COLO829 (cell line): ENCODE measurements at places on chromosomes 3 and 15.

GRCh38 chr3:88988906-88989305, 118.5 kb upstream of the EPHA3 start:
- DNase-seq, result no peak

DNA sequence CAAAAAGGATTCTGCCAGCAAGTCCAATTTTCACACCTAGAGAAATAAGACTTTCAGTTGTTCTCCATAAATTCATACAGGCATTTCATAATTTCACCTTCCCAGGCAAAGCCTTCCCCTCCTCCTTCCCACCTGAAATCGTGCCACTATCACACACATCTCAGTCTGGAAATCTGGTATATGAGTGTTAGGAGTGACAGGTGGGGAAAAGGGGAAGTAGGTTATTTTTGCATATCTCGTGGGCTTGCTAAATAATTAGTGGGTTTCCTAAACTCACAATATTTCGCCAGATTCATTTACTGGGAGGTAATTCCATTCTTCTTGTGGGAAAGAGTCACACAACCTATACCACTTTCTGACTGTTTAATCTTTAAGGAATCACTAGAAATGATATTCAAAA, 7.4 kb downstream of the ALDH1A2 start:
- DNase-seq, result no peak

DNA sequence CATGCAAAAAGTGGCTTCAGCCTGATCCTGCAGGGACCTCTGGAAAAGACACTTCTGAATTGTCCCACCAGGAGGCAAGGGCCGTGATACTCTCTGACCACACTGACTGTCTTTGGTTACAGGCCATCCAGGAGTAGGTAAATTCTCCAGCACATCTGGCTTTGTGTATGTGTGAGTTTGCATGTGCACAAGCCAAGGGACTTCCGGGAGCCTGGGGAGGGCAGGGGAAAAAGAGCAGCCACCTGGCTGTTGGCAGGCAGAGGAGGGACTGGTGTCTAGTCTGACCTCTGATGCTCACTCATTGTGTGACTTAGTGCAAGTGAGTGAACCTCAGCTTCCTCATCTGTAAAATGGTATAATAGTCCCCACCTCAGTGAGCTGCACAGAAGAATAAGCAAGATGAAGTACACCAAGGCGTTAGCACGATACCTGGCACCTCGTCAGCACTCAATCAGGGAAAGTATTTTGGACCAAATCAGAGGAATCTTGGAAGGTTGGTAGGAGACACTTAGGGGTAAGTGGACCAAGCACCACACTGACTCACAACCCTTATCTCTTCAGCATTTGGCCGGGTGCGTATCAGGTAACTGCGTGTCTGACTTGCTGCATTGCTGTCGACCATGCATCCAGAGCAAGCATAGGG, 19.1 kb downstream of the KLHL6 start:
- DNase-seq, result no peak

GRCh38 chr3:134928819-134929218, 133.8 kb downstream of the EPHB1 start:
- DNase-seq, result no peak

DNA sequence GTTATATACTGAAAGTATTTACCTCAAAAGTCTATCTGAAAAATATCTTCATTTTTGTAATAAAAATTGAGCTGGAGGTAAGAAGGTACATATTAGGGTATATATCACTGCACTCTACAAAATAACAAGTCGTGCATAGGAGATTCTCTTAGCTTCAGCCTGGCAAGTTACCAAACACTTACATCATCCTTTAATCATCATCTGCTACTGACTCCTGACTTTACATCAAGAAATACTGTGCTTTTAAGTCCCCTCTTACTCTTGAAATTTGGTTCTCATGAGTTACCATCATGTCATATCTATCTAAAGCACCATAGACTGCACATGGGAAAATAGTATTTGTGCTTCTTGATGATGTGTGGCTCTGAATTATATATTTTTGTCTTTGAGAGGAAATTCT, 50.8 kb downstream of the LYSMD4 start:
- DNase-seq, result no peak

GRCh38 chr3:67294341-67294740, 296.2 kb downstream of the KBTBD8 start:
- DNase-seq, result no peak

- DNase-seq, result no peak
Measured at GRCh38 chr3:58520403-58521335, 16.3 kb downstream of the ACOX2 start.

- DNase-seq, result peak; percentile 95
Measured at GRCh38 chr3:186241910-186242821, 119.9 kb downstream of the DGKG start.

GRCh38 chr15:41487381-41487780, 6.3 kb upstream of the ITPKA start:
- DNase-seq, result no peak

- no peak for DNase-seq
Measured at GRCh38 chr3:99872923-99873254, 55.2 kb downstream of the CMSS1 start.

- no peak for DNase-seq
Measured at GRCh38 chr15:69493406-69493805, 40.8 kb downstream of the RPLP1 start.

DNA sequence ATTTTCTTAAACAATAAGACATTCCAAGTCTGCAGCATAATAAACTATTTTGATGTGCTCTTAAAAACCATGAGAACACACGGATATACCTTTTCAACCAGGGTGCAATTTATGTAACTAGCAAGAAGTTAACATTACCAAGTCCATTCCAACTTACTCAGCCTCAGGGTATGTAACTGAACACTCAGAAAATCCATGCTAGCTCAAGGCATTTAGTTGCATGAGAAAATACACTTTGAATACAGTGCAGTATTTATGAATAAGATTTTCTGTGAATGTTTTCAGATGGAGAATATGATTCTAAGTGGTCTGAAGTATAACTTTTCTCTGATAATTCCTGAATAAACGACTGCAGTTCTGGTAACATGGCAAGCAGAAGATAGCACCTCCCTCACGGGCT, 124.3 kb downstream of the SNRK start:
- no peak for DNase-seq

- DNase-seq, result no peak
Measured at GRCh38 chr3:153673853-153674252, 447.3 kb upstream of the ARHGEF26 start.

DNA sequence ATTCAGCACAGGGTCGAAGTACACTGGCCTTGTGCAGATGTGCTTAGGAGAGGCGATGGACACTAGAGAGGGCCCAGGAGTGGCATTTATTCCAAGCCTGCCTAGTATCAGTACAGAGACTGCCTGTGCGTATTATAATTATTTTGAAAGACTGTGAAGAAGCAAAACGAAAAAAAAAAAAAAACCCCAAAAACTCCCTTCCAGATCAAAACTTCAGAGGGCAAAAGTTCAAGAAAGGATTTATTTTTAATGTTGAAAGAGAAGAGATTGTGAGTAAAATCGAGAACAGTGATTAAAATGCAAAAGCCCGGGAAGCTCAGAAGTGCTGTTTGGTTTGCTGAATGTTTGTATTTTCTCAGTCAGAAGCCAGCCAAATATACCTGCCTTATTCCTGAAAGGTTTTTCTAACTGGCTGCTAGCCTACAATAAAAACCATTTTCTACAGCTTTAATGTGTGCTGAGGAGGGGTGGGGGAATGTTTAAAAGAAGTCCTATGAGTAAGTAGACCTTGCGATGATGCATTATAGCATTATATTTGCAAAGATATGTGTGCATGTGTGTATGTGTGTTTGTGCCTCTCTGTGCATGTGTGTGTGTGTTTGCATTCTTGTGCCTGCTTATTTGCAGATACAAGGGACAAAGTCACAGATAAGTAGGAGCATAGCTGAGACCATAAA, 19.3 kb upstream of the LZTFL1 start:
- DNase-seq, result no peak

- DNase-seq, result peak; percentile 75
Measured at GRCh38 chr3:170753421-170754310, 116.3 kb downstream of the RPL22L1 start.

- DNase-seq, result no peak
Measured at GRCh38 chr3:169607949-169608348, 55.6 kb downstream of the MECOM start.

DNA sequence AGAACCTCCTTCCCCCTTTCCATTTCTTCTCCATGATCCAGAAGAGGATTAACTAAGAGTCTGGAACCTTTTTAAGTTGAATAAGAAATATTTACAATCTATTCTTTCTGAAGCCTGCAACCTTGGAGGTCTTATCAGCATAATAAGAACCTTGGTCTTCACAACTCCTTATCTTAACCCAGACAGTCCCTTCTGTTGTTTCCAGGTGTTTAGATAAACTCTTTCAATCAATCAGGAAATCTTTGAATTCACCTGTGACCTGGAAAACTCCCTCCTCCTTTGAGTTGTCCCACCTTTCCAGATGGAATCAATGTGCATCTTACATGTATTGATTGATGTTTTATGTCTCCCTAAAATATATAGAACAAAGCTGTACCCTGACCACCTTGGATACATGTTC, 3.6 kb upstream of the DHX36 start:
- no peak for DNase-seq

GRCh38 chr15:79682285-79682684, 214.5 kb downstream of the MTHFS start:
- DNase-seq, result no peak

- DNase-seq, result no peak
Measured at GRCh38 chr3:24191801-24192403, 246.8 kb downstream of the NR1D2 start.

DNA sequence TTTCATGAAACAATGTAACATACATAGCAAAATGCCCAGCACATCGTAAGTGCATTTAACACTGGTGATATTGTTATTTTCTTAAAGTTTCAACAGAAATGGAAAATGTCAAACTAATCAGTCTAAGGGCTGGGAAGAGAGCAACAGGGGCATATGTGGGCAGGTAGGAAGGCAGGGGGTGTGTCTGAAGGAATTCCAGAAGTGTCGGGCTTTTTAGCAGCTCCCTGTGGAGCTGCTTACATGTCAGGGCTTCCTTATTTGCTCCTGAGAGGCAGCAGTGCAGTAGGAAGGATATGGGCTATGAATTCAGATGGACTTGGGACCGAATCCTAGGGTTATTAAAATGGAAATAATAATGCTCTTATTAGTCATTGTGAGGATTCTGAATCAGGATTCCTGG, 311.6 kb downstream of the CLSTN2 start:
- DNase-seq, result no peak

DNA sequence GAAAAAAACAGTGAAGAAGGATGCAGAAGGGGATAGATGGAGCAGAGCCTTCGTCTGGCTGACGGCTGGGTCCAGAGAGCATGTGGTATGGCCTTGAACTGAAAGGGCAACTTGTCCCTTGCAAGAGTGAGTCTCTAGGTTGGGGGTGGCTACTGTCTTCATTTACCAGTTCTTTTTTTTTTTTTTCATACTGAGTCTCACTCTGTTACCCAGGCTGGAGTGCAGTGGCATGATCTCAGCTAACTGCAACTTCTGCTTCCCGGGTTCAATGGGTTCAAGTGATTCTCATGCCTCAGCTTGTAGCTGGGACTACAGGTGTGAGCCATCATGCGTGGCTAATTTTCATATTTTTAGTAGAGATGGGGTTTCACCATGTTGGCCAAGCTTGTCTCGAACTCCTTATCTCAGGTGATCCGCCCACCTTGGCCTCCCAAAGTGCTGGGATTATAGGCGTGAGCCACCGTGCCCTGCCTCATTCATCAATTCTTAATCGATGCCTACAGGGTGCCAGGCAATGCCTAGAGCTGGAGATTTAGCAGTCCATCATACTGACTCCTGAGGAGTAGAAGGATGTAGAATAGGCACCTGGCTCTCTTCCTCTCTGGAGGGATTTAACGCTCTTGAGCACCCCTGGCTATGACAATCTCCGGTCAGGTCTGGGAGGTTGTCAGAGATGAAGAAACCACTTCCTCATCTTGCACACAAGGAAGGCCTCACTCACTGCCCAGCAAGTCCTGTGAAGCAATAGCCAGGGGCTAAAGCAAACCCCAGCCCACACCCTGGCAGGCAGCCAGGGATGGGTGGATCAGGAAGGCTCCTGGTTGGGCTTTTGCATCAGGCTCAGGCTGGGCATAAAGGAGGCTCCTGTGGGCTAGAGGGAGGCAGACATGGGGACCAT, at the start of gene CAMP:
Gene CAMP (plus strand): TSS at position 880 of the 898 bp plus-strand sequence. CDS start 17 bp downstream, at position 897.
- peak; percentile 92 for DNase-seq

- no peak for DNase-seq
Measured at GRCh38 chr15:57903626-57904025, 161.9 kb downstream of the ALDH1A2 start.

- no peak for DNase-seq
Measured at GRCh38 chr3:42610976-42611375, 10.5 kb downstream of the NKTR start.

GRCh38 chr3:97835761-97836160, 13.9 kb downstream of the CRYBG3 start:
- DNase-seq, result no peak

GRCh38 chr3:7813365-7813764, 688.3 kb upstream of the LMCD1 start:
- no peak for DNase-seq

DNA sequence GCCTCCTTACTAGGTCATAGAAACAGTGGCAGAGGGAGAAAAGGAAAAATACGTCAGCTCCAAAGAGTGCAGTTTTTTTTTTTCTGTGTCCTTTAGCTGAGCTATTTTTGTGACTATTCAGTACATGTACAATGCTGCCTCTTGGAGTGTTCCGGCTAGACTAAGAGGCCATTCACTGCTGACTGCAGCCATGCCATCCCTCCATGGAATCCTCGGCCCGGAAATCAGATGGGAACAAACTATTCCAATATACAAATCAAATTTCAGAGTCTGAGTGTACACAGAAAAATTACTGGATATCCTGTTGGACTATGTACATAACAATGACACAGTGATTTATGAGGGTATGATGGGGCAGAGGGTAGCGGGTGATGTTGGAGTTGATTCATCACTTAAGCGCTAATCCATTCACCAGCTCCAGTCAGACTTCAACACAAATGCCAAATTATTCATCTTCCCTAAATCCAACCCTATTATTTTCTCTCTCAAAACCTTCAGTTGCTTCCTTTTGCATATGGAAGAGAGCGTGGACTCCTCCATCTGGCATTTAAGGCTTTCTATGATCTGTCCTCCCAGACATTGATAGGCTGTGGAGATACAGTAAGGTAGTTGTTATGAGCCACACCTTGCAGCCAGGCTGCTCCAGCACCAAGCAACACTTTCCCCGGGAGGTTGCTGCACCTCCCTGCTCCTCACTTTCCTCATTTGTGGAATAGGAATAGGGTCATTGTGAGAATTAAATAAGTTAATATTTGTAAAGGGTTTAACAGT, 109.1 kb downstream of the LPP start:
- DNase-seq, result peak; percentile 86

DNA sequence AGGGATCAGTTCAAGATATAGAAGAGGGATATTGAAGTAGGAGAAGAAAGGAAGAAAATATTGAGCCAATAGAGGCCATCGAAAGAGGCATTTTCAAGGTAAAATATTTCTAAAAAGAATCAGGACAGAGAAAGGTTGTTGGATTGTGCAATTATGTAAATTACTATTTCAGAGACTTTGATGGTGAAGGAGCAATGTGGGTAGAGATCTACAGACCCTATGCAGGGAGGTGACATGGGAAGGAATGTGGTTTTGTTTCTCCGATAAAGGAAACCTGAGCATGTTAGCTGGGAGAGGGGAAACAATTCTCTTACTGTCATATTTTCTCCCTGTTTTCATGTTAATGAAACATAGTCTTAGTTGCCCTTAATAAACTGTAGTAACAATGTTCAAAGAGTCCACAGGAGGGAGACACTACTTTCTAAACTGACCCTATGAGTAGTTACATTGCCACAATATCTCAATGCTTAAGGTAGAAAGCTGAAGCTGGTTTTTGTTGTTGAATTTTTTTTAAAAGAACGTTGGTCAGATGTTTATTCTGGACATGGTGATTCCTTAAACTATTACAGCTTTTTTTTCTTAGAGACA, 133.3 kb downstream of the GRM7 start:
- DNase-seq, result peak; percentile 17

- DNase-seq, result no peak
Measured at GRCh38 chr3:161822291-161822690, 325.7 kb downstream of the OTOL1 start.
